Fibroblast of upper back skin (primary cell): ENCODE measurements at places on chromosomes 6 and 20.
A peak's percentile ranks its signal among the peaks of the same experiment; 100 is the strongest.

DNA sequence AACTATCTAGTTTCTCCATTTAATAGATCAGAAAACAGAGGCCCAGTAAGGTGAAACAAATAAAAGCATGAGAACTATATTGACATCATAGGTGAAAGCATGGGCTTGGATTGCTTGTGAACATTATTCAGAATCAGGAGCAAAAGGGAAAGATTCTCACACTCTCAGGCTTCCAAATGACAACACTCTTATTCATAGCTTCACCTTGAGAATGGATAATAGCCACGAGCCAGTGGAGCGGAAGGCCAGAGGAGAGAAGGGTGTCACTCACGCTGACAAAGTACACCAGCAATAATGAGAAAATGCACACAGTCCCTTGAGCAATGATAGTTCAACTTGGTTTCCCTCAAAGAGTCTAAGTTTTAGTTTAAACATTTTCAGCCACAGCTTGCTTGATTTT lies 339.0 kb downstream of the TPBG start:
- DNase-seq, result no peak

- no peak for DNase-seq
Observed at GRCh38 chr6:48027704-48028435, 83.1 kb downstream of the PTCHD4 start.

DNA sequence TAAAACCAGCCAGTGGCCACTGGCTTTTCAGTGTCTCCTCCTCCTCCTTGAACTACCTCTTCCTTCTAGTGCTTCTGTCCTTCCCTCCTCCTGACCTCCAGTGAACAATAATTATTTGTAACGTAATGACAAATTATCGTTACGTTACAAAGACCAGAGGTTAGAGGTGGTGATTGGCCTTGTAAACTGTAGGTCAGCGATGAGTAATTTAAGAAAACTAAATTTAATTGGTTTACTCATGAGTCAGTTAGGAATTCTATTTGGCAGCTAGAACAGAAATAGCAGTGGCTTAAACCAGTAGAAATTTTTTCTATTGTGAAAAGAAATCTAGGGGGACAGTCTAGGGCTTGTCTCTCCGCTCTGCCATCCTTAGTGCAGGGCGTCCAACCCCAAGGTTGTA lies 38.8 kb downstream of the PPARD start:
- no peak for DNase-seq

DNA sequence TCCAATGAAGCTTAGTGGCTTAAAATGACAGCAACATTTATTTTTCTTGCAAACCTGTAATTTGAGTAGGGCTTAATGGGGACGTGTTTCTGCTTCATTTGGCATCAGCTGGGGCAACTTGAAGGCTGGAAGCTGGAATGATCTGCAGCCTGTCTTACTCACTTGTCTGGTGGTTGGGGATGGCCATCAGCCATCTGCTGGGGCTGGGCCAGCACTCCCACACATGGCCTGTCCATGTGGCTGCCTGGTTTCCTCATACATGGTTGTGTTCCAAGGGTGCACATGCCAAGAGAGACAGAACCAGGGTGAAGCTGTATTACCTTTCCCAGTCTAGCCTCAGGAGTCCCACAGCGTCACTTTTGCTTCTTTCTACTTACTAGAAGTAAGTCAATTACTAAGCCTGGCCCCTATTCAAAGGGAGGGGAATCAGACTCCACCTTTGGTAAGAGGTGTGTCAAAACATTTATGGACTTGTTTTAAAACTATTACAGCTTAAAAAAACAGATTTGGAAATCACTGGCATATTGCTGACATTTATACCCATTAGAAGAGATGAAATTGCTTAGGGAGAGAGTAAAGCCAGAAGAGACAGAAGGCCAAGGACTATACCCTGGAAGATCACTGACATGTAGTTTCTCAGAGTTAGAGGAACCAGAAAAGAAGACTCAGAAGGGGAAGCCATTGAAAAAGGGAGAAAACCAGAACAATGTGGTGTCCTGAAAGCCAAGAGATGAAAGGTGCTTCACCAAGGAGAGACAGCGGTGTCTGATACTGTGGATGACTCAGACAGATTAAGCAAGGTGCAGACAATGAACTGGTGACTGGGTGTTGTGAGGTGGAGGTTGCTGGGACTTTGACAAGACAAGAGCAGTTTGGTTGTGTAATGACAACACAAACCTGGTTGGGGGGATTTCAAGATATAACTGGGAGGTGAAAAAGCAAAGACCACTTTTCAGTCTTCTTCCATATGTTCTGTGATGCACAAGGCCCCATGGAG lies 345.2 kb downstream of the GJA1 start:
- peak; percentile 96 for DNase-seq

DNA sequence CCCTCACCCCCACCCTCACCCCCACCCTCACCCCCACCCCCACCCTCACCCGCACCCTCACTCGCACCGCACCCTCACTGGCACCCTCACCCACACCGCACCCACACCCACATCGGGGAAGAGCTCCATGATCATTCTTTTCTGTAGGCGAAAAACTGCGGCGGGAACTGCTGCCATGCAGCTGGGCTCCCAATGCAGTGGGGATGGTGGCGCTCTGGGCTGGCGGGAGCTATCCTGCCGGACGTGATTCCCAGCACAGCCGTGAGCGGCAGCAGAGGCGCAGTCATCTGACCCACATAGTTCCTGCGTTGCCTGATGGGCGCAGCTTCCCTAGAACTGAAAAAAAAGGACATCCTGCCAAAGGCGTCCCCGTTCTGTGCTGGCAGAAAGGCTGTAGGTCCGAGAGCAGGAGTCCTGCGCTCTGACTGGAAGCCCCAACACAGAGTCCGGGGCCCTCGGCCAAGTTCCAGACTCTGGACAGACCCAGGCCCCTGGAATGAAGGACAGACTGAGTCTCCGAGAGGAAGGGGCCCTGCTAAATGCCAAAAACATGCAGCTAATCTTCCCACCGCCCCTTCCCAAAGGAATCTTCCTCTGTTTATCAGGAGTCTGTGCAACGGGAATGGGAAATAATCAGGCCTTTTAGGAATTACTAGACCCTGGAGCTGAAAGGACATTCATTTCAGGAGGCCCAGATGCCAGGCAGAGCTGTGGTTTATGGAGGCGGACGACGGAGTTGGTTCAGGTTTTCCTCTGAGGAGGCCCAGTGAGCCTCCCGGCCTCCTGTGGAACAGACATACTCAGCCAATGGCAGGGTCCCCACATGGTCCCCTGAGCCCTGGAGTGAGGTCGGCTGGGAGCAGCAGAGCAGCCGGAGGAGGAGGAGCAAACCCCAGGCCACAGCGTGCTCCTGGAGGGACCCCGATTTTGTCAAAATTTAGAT lies 14.1 kb upstream of the TCFL5 start:
- peak; percentile 88 for DNase-seq

GRCh38 chr20:41443691-41444090 lies 77.1 kb upstream of the EMILIN3 start:
- DNase-seq, result no peak

GRCh38 chr20:62539198-62540045 lies 63.6 kb upstream of the GATA5 start:
- no peak for DNase-seq

DNA sequence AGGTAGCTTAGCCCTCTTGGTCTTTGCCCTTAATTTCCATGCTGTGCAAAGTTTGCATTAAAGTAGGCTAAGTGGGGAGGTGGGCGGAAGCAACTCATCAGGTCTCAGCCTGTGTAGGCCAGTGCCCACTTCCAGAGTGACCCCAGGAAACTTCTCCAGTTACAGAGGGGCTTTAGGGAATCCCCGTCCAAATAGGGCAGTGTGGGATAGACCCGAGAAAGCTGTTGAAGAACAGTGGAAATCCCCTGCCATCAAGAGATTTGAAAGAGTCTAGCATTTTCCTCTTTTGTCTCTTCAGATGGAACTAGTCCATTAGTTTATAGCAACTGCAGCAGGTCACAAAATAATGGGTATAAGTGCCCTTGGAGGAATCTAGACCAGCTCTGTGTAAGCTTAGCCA lies 20.2 kb downstream of the SF3B5 start:
- DNase-seq, result no peak

- peak; percentile 20 for DNase-seq
Observed at GRCh38 chr6:163387317-163387716, 27.2 kb upstream of the QKI start.

DNA sequence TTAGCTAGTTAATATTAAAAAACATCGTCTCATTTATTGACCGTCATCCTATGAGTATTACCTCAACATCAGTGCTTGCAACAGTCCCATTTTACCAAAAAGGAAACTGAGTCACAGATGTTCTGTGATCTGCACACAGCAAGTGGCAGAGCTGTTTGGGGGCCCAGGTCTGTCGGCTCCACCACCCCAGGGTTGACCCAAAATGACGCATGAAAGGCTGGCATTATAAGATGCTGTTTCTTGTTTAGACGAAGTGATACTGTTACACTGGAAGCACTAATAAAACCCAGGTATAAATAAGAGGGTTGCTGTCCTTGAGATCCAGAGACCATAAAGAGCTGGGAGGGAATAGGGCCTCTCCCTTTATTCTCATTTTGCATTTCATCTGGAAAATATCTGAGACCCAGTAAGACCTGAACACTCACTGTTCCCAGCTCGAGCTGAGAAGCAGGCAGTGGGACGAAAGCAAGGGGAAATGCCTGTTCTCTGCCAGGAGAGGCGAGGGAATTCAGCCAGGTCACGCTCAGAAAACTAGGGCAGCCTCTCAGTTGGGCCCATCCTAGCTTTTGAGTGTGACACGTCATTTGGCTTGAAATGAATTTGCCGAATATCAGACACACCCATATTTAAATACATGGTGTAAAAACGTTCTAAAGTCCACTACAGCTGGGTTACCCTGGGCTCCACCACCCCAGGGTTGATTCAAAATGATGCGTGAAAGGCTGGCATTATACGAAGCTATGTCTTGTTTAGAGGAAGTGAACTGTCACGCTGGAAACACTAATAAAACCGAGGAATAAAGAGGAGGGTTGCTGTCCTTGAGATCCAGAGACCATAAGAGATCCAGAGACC lies 1.4 kb upstream of the MICAL1 start:
- DNase-seq, result no peak

GRCh38 chr6:129637340-129638054 lies 72.5 kb downstream of the ARHGAP18 start:
- DNase-seq, result no peak

- DNase-seq, result no peak
Observed at GRCh38 chr6:135128268-135128914, 52.7 kb upstream of the MYB start.

- no peak for DNase-seq
Observed at GRCh38 chr6:43763812-43764522, 6.0 kb upstream of the VEGFA start.

GRCh38 chr20:19045371-19045770 lies 167.1 kb upstream of the SLC24A3 start:
- DNase-seq, result no peak
